ENCODE measurements at places on chromosomes 5 and 9.

GRCh38 chr5:76855961-76856360 lies 6.1 kb downstream of the S100Z start:
- DNase-seq = no peak

DNA sequence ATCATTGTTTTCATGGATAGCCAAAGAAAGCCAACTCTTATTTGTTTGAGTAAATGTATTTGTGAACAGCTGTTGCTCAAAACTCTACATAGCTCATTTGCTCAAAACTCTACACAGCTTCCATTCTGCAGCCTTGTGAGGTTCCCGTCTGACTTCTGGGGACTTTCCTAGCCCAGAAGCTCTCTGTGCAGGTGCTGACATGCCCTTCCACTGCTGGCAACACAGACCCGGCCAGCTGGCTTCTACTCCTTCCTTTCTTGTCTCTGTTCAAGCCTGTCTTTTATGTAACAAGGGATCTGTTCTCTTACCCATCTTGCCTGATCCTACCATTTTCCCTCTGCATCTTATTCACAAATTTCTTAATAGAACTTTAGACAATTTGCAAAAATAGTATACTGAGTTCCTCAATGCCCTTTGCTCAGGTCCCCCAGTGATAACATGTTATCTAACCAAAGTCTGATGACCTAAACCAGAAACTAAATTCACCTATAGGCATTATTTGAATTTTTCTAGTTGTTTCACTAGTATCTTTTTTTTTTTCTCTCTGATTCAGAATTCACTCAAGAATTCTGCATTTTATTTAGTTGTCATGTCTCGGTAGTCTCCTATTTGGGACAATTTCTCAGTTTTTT lies 556.5 kb upstream of the SEMA6A start:
- no peak for DNase-seq

- no peak for DNase-seq
Measured at GRCh38 chr9:69044240-69045219, 9.0 kb downstream of the FXN start.

- no peak for DNase-seq
Measured at GRCh38 chr5:16983022-16983639, 47.0 kb upstream of the MYO10 start.

DNA sequence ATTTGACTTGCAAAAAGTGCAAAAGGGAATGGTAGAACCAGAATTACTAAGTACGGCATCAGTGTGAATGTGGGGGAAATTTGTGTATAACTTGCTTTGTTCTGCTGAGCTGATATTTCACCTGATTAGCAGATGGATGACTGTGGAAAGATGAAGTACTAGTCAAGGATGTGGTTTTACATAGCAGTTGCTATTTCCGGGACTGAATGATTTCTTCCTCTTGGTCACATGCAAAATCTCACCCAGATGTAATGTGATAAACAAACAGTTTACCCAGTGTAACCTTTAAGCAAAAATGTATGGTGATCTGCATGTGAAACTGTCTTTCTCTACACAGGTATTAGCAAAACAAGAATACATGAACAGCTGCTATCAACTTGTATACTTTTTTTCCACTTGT lies 46.1 kb downstream of the DCP2 start:
- DNase-seq = no peak

DNA sequence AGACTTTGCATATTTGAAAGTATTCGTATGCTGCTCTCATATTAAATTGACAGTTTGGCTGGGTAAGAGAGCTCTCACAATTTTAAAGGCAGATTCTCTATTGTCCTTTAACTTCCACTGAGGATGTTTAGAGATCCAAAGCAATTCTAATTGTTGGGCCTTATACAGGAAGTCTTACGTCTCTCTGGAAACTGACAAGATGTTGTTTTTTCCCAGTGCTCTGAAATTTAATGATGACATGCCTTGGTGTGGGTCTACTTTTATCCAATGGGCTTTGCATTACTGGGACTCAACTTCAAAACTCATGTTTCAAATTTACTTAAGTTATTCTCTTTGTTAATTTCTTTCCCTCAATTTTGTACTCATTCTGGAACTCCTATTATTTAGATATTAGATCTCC lies 191.5 kb downstream of the SNX18 start:
- DNase-seq = no peak

GRCh38 chr9:36874261-36874660 lies 159.8 kb downstream of the PAX5 start:
- DNase-seq = no peak

GRCh38 chr9:81320909-81321482 lies 368.4 kb downstream of the TLE1 start:
- DNase-seq = no peak

DNA sequence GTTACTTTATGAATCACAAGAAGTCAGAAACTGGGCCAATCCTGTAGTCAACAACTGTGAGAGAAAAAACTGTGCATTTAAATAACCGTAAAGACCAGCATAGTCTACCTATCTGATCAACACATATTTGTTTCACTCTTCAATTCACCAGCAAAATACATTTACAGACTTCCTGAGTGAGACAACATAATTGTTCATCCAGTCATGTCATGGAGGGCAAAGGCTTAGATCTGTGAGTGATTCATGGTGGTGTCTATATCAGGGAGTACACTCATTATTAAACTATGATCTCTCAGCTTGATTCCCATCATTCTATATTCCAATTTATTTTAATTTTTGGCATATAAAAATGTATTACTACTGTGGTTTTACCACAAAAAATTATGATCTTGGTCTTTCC lies 694.6 kb downstream of the DNAH5 start:
- no peak for DNase-seq

- DNase-seq = no peak
Measured at GRCh38 chr9:134860510-134860909, 20.1 kb upstream of the FCN2 start.

- no peak for DNase-seq
Measured at GRCh38 chr5:58191443-58191842, 268.4 kb downstream of the PLK2 start.

- DNase-seq = no peak
Measured at GRCh38 chr9:35935261-35935660, 22.7 kb downstream of the OR2S2 start.

DNA sequence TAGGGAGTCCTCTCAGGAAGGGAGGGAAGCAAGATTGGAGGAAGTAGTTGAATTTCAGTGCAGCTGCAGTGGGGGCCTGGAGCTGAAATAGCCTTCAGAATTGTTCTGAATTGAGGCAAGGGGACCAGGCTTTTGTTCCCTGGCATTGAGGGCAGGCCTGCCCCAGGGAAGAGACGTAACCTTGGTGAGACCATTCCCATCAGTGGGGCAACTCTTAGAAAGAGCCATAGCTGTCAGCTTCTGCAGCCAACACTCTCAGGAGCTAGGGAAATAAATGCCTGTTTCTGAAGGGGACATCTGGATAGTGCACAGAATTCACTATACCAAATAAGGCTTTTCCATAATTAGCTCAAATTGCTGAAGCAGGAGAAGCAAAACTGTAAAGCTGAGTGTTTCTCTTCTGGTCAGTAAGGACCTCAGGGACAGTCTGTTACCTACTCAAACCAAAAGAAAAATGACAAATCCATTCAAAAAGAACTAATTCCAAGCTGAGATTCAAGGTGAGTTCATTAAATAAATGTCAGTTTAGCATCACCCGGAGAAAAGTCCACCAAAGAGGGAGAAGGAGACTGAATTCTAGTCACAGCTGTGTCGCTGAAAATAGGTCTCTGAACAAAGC lies 44.0 kb downstream of the LYRM7 start:
- no peak for DNase-seq

GRCh38 chr9:96318921-96319565 lies 17.1 kb upstream of the HSD17B3 start:
- no peak for DNase-seq

DNA sequence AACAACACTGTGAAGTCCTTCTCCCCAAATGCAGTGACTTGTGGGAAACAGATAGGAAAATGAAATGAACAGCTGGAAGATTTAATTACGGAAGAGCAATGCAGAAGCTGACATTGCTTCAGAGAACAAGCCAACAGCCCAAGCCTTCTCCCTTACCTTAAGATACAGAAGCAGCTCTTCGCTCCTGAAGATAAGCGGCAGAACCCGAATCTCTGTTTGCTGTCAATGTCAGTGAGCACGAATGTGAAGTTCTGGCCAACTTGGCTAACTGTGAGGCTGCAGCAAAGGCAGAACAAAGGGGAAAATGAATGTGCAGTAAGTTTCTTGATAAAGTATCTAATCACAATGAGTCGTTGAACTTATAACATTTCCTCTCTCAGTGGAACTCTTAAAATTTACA lies 172.4 kb downstream of the DENND1A start:
- DNase-seq = no peak

DNA sequence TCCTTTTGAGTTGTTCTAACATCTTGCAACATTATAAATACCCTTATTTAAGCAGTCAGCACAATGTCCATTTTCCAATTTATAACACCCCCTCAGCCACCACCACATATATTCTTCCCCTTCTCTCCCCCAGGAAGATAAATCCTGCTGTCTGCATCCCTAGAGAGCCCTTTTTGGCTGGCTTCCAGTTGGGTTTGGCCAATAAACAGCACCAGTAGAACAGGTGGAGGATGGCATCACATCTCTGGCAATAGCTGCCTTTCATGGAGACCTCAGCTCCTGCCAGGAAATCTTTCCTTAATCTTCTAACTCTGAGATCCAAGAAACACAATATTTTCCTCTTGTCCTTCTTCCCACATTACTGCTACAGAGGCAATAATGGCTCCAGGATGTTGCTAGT lies 53.7 kb downstream of the TRIM36 start:
- DNase-seq = no peak

- DNase-seq = no peak
Measured at GRCh38 chr5:84227236-84227635, 157.4 kb downstream of the EDIL3 start.

DNA sequence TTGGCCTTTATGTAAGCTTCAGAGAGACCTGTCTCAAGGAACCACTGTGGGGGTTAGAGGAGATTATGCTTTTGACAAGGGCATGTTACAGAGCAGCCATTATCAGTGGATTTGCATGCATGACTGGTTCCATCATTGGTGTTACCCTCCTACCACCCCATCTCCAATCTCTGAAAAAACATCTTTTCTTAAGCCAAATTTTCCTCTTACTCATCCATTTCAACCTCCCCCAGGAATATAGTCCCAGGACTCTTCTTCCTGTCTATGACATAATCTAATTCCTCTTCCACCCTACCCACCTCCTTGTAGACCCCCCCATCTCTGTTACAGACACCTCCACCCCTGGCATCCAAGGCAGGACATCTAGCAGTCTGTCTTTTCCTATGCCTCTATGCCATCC lies 33.1 kb upstream of the ADRB2 start:
- DNase-seq = no peak

DNA sequence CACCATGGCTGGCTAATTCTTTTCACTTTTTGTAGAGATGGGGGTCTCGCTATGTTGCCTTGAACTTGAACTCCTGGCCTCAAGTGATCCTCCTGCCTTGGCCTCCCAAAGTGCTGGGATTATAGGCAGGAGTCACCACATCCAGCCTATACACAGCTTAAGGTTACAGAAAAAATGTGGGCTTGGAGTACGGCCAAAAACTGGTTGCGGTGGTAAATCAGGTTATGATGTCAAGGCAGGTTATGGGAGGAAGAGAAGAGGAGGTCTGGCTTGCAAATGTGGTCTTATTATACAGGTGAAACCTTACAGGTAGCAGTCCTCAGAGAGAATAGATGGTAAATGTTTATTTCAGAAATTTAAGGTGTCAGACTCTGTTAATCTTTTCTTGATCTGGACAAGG lies 30.7 kb upstream of the SYK start:
- DNase-seq = no peak

DNA sequence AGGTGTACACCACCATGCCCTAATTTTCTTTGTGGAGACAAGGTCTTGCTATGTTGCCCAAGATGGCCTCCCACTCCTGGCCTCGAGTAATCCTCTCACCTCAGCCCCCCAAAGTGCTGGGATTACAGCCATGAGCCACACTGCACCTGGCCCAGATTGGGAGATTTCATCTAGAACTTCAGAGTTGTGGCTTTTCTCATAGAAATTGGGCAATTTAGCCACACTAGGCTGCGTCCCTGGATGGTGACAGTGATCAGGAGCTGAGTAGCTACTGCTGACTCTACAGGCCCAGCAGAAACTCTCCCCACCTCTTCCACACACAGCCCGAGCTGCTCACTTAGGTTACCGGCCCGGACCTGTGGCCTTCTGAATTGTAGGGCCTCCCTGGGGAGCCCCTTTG lies 7.7 kb downstream of the PFN3 start:
- DNase-seq = no peak

GRCh38 chr9:99167119-99167518 lies 54.6 kb downstream of the ALG2 start:
- no peak for DNase-seq

- DNase-seq = peak; percentile 50
Measured at GRCh38 chr5:50667023-50667652, 701 bp downstream of the PARP8 start.

- DNase-seq = no peak
Measured at GRCh38 chr5:30839956-30840355, 353.5 kb upstream of the CDH6 start.

DNA sequence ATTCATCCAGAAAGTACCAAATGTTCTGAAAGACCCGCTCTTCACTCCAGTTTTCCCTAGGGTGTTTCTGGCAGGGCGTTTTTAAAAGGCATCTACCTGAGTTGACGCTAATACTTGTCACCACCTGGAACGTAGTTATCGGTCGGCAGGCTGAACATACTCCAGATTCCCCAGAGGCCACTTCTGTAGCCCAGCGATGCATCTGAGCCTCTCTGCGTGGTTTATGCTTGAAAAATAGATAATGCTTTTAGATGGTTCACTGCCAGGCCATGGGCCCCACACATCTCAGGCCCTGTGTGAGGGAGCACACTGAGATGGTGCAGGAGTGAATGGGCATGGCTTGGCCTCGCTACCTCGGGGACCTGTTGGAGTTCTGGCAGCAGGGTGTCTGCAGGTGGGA lies 33.0 kb upstream of the NCS1 start:
- no peak for DNase-seq

DNA sequence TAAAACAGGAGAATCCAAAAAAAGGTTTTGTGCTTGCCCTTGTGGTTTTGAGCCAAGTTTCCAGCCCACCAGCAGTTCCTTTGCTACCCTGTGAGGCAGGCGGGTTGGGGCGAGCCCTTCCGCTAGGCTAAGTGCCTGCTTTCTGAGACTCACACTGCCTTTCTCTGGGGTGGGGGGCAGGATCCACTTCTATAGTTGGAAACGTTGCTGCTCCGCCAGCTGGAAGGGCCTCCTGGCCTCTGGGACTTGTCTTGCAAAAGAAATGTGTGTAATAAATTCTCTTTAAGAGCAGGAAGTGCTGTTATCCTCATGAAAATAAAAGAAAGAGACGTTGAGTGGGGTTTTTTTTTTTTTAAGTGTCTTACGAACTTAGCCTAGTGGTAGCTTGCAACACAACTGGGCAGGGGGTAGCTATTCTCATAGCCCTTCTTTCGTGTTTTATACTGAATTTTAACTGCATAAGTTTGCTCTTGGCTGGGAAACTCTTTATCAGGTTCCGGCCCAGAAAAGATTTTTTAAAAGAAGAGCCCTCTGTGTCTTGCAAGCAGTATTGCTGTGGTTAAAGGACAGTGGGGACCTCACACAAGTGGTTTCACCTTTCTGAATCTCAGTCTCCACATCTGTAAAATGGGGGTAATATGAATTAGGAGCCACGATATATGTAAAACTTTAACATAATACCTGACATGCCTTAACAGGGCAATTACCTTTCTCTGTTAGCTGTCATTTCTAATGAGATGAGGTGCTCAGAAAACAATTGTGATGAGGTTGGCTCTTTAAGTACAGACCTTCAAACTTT lies 19.8 kb downstream of the JADE2 start:
- DNase-seq = no peak

- no peak for DNase-seq
Measured at GRCh38 chr5:107529618-107530017, 141.1 kb downstream of the EFNA5 start.

GRCh38 chr9:113454914-113455761 lies 8.4 kb upstream of the RGS3 start:
- no peak for DNase-seq

All from left renal pelvis (tissue), 4 donors.